ENCODE measurements at places on chromosomes 1 and 21. TPM values are rescaled to one million over a fixed set of nuclear protein-coding genes. Genes with fewer than 3 reads are reported as not detected.

DNA sequence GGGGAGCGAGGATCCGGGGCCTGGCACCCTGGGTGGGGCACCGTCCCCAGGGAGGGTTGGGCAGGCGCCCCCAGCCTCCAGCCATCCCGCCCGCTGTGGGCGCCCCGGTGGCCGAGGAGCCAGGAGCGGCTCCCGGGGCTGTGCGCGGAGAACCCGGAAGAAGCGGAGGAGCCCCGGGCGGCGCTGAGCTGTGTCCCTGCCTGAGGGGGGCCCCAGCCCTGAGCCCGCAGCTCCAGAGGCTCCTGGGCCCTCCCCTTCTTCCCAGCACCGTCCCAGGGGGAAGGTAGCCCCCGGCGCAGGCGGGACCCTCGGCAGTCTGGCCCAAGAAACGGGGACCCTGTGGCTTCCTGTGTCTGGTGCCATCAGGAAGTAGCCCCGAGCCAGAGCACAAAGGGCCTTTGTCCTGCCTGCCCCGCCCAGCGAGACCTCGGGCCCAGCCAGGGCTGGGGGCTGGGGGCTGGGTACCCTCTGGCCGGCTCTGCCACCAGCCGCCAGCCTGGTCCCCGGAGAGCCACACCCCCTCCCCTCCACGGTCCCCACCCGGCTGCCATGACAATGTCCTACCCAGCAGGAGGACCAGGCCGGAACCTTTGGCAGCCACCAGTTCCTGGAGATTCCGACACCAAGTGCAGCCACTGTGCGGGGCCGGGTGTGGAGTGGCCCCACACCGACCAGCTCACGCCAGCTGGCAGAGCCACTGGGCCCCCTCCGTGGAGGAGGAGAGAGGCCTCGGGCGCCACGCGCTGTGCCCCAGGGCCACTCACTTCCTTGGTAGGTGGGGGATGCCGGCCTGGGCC lies 15.6 kb upstream of the TTLL10 start:
- DNase-seq, result no peak

Gene CSF3R
- total RNA-seq, result not detected

DNA sequence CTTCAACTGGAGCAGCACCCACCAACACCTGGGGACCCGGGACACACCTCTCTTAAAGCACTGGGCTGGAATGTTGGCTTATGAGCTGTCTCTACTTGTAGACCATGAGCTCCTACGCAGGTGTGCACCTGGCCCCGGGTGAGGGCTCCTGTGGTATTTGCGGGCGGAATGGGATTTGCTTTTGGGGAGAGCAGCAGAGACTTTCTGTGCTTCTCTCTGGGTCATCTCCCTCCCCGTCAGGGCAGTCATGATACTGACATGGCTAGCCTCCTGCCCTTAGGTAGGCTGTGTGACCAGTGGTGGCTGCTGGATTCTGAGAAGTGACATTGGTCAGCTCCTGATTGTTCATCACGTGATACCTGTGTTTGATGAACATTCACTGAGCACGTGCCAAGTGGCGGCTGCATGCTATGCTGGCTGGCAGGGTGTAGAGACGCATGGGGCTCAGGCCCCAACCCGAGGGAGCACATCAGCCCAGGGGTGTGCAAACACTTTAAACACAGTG lies 9.0 kb upstream of the ZBTB21 start:
- no peak for DNase-seq

- DNase-seq, result peak; percentile 6
These were observed 120.3 kb downstream of the KCNK2 start for GRCh38 chr1:215202868-215203267.

Gene PPFIA4
- total RNA-seq, result 11.6 TPM

Gene PTGS2
- 8.7 TPM for total RNA-seq

- DNase-seq, result no peak
These were observed 327.5 kb upstream of the LYPLAL1 start for GRCh38 chr1:218846181-218846580.

Gene DAB1
- total RNA-seq, result not detected

- DNase-seq, result no peak
These were observed 44.9 kb upstream of the CYP2J2 start for GRCh38 chr1:59971464-59971911.

- DNase-seq, result no peak
These were observed 78.0 kb upstream of the ZNF648 start for GRCh38 chr1:182139496-182139895.

Gene OR2T11
- not detected for total RNA-seq

Gene LIN9
- 5.5 TPM for total RNA-seq

GRCh38 chr1:86703696-86704457 lies 499 bp upstream of the SH3GLB1 start:
- DNase-seq, result no peak

DNA sequence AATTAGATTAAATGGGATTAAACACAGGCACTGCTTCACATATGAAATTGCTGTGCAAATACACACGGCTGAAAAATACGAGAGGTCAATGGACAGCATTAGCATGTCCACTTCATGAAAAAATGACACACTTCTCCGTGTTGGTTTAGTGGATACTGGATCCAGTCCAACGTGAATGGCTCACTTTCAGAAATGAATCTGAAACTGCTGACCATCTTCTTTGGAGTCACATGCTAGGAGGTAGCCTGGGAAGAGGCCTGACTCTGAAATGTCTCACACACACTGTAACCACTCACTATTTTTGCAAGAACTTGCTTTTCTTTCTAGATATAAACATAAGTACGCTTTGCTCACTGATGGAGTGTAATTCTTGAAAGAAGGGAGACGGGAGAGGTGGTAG lies 127.3 kb downstream of the HLCS start:
- DNase-seq, result no peak

- no peak for DNase-seq
These were observed 15.8 kb upstream of the DISP3 start for GRCh38 chr1:11463177-11463576.

Gene OR2L13
- not detected for total RNA-seq

Gene TMCO2
- total RNA-seq, result not detected

DNA sequence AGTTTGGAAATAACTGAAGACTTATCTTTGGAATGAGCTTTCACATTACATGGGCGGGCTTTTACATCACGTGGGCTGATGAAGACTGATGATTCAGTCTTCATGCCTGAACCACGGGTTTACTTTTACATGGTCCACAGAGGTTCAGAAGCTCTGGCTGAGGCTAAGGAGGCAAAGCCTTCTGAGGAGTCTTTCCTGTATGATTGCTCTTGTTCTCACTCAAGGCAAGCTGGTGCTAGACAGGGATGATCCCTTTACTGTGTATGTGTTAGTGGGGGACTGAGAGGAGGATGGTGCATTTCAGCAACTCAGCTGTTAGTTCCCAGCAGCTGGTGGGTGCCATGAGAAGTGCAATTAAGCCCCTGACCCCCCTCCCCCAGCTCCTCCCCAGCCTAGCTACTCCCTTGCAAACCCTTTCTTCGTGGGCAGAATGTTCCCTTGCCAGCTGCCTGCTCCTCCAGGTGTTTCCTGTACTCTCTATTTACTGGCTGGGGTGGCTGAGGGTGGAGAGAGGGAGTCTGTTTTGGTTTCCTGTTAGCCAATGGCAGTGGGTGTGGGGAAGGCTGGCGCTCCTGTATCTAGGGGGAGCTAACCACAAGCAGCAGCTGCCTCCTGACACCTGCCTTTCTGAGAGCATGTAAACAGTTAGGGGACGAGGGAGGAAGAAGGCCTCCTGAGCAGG lies 15.4 kb downstream of the BTG2 start:
- DNase-seq, result no peak

Gene MTR
- total RNA-seq, result 13.7 TPM

Gene OR2M3
- not detected for total RNA-seq

GRCh38 chr1:76508871-76509270 lies 358.4 kb upstream of the ST6GALNAC5 start:
- no peak for DNase-seq

Gene ANGPTL1
- total RNA-seq, result not detected

Gene FAM177B
- total RNA-seq, result not detected

DNA sequence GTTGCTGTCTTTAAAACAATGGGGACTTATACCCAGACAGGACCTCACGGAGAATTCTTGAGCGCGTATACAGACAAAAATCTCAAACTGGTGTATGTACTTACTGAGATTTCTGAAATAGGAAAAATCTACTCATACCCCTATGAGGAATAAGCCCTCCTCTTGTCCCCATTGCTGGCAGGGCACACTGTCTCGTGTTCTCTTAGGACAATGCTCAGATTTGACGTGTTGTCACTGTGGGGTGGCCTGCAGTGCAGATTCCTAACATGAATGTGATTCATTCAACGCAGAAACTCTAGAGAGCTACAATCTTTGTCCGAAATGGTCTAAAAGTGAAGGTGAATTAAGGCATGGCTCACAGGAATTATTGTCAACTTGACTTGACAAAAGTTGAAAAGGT lies 31.1 kb upstream of the PDE9A start:
- no peak for DNase-seq

DNA sequence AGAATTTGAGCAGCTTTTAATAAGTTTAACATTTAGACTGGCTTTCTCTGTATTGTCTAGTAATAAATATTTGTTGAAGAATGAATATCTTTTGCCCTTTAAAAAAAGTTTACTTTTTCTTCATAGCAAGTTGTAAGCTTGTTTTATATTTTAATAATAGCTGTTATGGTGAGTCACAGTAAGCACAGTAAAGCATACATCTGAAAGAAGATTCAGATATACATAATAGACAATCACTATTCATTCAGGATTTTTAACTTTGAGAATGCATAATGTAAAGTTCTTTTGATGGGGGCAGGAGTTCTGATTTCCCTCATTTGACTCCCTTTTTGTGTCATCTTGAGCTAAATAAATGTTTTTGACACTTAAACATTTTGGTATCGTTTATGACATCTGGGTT lies 66.0 kb downstream of the ZMYM4 start:
- DNase-seq, result no peak

DNA sequence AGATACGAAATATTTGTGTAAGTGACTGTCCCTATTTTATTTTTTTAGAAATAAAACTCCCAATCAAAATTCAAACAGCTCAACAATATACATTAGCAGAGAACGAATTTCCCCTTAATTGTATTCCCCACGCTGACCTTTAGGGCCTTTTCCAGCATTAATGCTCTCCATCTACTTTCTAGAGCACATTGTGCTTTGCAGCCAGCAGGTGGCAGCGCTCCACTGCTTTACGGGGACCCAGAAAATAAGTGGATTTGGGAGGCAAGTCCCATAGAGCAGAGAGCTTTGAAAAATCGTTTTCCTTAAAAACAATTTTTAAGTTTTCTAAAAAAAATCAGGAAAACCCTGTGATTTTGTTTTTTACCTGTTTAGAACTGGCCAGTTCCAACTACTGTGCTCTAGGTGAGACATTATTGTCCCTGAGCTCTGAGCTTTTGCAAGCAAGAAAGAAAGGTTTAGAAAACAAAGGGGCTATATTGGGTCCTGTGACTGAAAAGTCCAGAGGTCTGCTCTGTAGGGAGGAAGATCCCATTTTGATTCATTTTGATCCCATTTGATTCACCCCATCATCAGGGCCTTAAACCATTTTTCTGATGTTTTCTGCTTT lies 144.4 kb upstream of the ZNF644 start:
- no peak for DNase-seq

- DNase-seq, result no peak
These were observed 347.5 kb downstream of the VAV3 start for GRCh38 chr1:107617456-107617855.

- no peak for DNase-seq
These were observed 125.8 kb downstream of the SLC45A1 start for GRCh38 chr1:8443558-8444194.

GRCh38 chr1:153842006-153842471 lies 66.8 kb downstream of the SLC27A3 start:
- DNase-seq, result no peak

Gene TDRD5
- 0.06 TPM for total RNA-seq

Gene DDI2
- 8.4 TPM for total RNA-seq

- no peak for DNase-seq
These were observed 180.5 kb upstream of the DPYD start for GRCh38 chr1:98101364-98101763.
